ENCODE measurements at places on chromosomes 7 and 10.
A peak's percentile ranks its signal among the peaks of the same experiment; 100 is the strongest.

- no peak for DNase-seq
Measured at GRCh38 chr10:42645103-42645502, 6.7 kb upstream of the ZNF33B start.

GRCh38 chr10:62732841-62733653 is 71.5 kb upstream of the ADO start:
- peak; percentile 11 for DNase-seq

- DNase-seq, result no peak
Measured at GRCh38 chr7:22630069-22630468, 96.9 kb upstream of the IL6 start.

DNA sequence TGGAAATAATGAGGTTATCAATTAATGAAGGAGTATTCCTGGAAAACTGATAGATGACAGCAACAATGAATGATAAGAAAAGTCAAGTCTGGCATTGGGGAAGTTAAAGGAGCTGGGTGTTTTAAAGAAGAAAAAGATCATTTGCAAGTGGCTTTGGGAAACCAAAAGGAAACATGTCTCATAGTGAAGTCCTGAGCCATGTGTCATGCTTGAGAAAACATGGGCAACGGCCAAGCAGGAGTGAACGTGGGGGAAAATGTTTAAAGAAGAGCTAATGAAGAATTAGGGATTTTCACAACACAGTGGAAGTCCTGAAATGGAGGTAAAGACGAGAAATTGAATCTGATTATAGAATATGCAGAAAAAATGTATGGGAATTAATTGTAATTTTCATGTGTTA is 1383.2 kb upstream of the CELF2 start:
- DNase-seq, result peak; percentile 65

Data from astrocyte of the cerebellum (primary cell).